M059J (cell line): ENCODE measurements at places on chromosomes 12 and 14.

DNA sequence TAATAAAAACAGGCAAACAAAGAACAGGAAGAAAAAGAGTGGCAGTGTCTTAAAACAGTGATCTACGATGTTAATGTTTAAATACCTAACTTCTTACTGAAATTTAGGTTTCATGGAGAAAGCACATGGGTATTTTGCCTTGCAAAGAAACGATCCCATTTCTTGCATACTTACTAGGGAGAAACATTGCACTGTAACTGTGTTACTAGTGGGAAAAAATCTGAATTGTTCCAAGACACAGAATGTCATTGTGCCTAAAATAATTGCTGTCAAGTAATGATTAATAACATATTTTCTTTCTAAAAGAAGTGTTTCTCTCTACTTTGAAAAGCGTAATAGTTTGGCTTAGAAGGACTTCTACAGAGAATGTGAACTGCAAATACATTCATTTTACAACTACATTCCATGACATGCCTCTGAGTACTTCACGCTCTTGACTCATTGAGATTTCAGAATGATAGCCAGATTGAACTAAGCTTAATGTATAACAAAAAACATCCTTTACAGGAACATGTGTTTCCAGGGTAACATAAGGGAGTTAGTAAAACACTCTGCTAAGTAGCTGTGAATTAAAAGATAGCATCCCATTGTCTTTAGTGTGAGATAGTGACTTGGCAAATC, 256.2 kb upstream of the CPNE8 start:
- DNase-seq = no peak

- DNase-seq = peak; percentile 25
Observed at GRCh38 chr12:78562368-78563205, 302.0 kb upstream of the SYT1 start.

DNA sequence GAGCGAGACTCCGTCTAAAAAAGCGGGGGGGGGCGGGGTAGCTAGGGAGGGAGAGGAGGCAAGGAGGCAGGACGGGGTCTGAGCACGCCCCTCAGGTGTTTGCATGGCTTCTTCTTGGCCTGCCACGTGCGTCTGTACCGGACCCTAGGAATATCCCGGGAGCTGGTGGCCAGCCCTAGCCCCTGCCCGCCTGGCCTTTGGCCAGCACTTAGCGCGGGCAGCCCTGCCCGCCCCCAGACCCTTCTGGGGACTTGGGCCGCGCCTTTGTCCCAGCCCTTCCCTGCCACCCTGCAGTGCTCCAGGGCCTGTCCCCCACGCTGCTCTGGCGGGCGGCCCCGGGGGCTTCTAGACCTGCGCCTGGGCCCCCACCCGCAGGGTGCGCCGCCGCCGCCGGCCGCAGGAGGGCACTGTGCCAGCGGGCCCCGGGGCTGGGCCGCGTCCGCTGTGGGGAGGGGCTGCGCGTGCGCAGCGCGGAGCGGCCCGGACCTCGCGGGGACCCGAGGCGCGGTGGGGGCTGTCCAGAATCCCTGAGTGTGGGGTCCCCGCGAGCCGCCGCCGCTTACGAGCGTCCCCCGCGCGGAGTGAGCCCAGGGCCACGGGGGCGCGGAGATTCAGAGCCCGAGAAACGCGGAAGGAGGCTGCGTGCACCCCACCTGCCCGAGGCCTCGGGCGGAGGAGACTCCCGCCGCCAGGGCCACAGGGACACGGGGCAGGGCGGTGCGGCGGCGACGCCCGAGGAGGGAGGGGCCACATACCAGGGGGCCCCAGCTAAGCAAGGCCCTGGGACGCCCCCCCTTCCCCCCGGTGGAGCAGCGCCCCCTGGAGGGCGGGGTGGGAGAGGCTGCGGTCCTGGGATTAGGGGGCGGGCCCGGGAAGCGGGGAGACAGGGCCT, 21.0 kb downstream of the SLC25A29 start:
- peak; percentile 33 for DNase-seq

- DNase-seq = no peak
Observed at GRCh38 chr12:93358821-93359220, 18.9 kb upstream of the NUDT4 start.

DNA sequence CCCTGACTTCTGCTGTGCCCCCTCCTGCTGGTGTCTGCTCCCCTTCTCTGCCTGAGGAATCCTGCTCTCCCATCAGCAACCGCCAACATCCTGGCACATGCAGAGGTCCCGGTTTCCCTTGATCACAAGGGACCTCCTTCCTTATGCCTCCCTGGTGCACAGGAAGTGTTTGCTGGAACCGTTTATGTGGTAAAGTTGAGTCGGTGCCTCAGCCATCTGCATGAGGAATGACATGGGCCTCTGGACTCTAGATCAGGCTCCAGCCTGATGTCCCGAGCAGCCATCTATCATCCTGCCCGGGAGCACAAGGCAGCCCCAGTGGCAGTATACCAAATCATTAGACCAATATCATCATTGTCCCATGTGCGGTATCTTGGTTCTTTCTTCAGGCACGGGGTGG, 90.4 kb downstream of the BORCS5 start:
- no peak for DNase-seq

DNA sequence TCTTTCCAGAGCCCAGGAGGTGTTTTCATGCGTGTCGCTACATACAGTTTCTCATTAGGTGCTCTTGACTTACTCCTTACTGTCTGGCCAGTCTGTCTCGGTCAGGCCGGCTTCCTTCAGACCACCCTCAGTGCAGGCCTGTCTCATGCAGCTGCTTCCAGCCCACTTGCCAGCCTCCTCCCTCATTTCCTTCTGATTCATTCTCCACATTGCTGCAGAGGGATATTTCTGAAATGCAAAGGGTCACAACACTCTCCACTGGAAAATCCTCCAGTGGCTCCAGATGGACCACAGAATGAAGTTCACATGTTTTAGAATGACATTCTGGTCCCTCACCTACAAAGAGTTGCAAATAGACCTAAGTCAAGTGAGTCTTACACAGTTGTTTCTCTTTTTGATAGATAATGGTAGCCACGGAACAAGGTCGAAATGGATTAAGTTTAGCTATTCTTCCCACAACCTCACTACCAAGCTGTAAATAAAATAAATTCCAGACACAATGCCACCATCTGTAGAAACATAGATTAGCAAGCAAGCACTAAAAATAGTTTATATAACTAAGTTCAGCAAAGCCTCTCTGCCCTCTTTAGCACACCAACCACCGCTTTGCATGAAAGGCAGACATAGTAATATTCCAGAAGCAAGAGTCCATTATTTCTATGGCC, 146.9 kb downstream of the ESR2 start:
- DNase-seq = no peak
